DMS 273 treated with DMSO at 0.1 percent for 48 hours (cell line): ENCODE measurements at places on chromosomes 12 and 14.
A peak's percentile ranks its signal among the peaks of the same experiment; 100 is the strongest.

- no peak for DNase-seq
Measured at GRCh38 chr14:55133416-55133815, 4.4 kb downstream of the LGALS3 start.

DNA sequence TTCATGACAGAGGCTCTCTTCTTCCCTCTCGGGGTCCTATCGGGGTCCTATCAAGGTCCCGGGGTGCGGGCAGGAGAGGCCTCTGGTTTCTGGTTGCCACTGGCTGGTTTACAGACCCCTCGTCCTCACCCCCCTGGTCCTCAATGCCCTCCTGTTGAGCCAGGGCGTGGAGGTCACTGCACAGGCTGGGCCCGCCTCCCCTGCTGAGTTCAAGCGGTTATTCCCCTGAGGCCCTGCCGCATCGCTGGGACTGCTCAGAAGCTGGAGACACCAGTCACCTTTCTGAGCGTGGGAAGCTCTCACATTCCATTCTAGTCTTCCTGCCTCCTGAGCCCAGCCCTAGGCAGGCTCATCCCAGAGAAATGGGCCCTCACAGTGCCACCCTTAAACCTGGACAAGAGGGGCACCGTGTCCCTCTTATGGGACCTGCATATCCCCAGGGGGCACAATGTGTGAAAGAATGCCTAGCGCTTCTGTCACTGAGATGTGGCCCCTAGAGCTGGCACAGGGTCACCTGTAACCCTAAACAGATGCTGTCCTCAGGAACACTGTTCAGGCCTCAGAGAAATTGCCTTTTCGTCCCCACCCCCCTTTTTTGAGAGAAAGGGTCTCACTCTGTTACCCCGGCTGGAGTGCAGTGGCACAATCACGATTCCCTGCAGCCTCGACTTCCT is 177.7 kb upstream of the RGS6 start:
- DNase-seq, result no peak

DNA sequence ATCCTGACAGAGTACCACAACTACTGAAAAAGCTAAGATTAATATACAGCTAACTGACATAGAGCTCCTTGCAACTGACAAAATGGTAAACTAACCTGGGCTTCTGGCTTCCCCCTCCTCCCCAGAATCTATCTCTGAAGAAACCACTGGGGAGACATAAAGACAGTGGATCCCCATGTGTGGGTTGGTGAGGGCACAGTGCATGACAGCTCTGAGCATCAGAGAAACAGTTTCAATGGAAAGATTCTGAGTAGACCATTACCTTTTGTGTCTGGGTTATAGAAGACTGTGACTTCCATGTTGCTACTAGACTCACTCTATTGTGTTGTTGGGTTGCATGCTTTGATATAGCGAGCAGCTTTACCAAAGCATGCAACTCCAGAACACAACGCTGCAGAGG is 247.4 kb downstream of the EFCAB11 start:
- no peak for DNase-seq

DNA sequence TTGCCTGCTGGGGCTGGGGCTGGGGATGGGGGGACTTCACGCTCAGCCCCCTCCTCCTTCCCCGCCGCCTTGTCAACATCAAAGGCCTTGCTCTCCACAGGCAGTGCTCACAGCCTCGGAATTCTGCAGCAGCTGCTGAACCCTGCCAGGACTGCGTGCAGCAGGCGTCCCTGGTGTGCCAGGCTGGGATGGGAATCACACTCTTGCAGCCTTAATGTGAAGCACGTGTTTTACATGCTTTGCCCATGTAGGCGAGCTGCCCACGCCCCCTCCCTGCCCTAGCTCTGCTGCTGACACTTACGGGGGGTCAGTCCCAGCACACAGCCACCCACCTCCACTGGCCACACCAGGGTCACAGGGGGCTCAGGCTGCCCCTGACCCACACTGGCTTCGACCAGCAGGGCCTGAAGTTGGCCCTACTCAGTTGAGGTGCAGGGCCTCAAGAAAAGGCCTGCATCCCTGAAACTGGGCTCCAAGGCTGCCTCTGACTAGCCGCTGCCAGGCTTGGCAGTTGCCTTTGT is 276.2 kb upstream of the RTL1 start:
- no peak for DNase-seq

DNA sequence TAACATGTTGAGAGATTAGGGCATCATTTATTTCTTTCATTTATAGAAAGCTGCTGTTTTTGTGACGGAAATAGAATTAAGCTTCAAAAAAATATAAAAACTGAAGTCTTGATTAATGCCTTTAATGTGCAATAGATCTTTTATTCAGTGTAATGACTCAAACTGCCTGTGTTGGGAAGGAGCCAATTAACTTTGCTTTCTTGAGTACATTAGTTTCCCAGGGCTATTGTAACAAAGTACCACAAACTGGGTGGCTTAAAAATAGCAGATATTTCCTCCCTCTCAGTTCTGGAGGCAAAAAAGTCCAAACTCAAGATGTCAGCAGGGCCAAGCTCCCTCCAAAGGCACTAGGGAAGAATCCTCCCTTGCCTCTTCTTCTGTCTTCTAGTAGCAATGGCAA is 36.6 kb downstream of the EID3 start:
- DNase-seq, result no peak

DNA sequence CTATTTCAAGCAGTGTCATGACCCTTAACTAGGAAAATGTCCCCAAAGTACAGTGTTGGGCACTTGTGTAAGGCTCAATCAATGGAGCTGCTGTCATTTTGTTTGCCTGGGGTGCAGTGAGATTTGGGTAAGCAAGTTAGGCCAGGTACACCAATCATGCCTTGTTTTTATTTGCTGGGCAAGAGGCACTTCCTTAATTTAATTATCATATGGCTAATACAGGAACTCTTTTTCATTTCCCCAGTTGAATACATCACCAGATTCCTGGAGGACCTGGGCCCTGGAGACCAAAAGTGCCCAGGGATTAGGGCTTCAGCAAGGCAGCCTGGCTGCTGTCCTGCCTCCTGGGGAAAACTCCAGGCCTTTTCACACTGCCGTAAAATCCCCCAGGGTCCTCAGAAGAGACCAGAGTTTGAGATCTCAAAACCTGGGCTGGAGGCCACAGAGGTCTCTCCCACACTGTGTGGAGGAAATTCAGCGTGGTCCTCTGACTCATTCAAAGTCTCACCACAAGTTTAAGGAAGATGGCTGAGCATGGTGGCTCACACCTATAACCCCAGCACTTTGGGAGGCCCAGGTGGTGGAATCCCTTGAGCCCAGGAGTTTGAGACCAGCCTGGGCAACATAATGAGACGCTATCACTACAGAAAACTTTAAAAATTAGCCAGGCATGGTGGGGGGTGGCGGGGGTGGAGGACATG is 28.4 kb upstream of the FOXN3 start:
- no peak for DNase-seq

DNA sequence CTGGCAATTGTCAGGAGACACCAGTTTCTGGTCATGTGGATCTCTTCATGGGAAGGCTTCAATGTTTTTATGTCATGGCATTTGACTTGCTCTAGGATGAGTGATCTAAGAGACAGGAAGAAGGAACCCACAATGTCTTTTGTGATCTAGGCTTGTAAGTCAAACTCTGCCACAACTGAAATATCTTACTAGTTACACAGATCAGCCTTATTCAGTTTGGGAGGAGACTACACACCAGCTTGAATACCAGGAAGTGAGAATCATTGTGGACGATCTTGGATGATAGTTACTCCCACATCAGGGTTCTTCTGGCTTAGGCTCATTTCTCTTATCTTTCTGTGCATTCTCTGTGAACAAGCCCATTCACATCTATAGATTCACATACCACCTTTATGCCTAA is 236.2 kb upstream of the FBXO33 start:
- DNase-seq, result no peak

- DNase-seq, result no peak
Measured at GRCh38 chr14:86196471-86196870, 666.5 kb downstream of the FLRT2 start.

- DNase-seq, result no peak
Measured at GRCh38 chr12:79573820-79574219, 116.9 kb downstream of the PAWR start.

- no peak for DNase-seq
Measured at GRCh38 chr12:4133029-4133428, 140.5 kb upstream of the CCND2 start.

DNA sequence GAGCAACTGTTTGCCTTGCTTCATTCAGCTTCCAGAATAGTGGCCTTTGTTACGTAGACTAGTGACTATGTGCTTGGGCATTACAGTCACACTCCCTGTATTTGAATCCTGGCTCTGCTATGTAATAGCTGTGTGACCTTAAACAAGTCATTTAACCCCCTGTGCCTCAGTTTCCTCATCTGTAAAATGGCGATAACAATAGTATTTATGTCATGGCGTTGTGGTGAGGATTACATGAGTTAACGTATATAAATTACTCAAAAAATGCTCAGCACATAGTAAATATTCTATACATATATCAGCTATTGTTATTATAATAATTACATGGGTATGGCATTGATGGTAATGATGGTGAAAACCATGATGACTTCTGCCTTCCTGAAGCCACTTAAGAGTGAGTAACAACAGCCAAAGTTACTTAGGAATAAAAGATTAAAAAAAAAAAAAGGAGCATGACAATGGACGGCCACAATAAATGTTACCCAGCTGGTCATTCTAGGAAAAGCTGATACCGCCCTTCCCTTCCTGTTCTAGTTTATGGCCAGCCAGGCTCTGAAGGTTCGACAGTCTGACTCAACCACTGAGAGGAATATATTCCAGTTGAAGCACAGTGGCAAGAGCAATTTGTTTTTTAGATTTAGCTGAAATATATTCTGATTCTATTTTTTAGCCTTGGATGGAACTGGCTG is 9.9 kb upstream of the ADIPOR2 start:
- no peak for DNase-seq

DNA sequence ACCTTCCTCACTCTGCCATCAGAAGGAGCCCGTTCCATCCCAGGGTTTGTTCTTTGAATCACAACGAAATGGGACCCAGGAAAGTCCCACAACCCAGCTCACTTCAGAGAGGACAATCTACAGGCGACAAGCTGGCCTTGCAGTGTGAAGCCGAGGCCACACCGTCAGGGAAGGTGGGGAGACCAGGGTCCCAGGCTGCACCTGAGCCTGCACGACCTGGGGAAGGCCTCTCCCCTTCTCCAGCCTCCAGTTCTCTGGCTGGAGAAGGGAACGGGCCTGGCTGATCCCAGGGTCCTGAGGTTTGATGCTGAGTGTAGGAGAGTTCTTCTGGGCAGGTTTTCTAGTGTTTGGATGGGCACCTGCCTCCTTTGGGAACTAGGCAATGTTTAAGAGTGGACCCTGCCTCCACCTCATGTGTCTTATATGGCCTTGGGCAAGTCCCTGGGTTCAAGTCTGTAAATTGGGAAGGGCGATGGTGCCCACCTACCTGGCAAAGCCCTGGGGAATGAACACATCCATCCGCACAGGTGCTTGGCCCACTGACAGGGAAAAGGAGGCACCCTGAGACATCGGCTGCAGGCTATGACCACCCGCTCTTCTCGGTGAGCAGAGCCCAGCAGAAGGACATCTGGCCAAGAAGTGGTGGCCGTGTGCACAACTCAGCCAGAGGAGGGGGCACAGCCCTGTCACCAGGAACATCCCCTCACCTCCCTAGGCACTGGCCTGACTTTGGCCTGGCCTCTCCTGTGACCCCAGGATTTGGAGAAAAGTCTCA is 77.9 kb upstream of the BCL11B start:
- no peak for DNase-seq

DNA sequence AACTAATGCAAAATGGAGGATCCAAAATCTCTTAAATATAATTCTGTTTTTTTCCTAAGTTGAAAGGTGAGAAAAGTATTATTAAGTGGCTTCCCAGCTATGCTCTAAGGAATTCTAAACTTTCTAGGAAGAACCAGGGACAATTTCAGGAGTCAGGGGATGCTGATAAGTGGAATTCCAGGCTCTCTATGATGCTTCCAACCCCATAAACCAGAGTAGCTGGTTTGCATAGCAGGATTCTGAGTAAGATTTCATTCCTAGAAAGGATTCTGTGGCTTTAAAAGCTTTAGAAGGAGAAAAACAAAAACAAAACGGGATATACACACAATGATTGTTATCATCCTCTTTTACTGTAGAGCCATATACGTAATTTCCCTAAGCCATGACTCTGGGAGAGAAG is 93.9 kb downstream of the SLC16A7 start:
- DNase-seq, result no peak

- no peak for DNase-seq
Measured at GRCh38 chr12:119180380-119181040, 1.8 kb downstream of the HSPB8 start.

DNA sequence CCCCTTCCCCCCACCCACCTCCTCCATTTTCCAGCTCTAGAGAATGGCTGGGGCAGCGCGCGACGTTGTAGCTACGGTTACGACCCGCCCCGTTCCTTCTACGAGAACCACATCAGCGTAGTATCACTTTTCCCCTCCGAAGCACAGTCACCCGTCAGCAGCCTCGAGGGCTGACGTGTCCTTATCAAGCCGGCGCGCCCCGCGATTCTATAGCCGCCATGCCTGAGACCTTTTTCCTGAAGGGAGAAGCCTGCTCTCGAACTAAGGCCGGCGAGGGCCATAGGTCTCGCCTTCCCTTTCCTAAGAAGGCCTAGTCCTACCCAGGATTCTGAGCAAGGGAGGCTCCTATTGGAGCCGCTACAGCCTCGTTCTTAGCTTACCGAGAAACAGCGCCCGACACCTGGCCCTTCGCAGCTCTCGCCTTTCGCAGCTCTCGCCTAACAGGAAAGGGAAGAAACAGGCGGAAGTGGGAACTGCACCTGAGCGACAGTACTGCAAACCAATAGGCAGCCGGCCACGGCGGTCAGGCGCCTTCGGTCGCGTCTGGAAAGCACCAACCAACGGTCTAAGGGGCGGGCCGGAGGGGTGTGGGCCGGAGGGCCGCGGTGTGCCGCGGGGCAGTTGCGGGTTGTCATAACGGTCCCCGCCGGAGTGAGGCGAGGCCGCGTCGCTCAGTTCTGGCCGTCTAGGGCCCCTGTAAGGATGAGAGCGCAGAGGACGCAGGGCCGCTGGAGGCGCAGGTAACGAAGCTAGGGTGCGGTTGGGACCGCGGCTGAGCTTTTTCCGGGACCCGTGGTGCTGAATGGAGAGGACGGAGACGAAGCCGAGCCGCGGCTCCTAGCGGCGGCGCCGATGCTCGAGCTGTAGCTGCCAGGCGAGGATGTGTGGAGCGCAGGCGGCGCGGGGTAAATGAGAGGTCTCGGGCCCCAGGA is at the start of the genes MGAT2 and RPL36AL:
MGAT2 (plus strand) TSS at position 618 of the 932 bp plus-strand sequence. CDS start 470 bp downstream, outside the sequence.
RPL36AL (minus strand) TSS at position 445 of the 932 bp plus-strand sequence. CDS start 1,522 bp downstream, outside the sequence.
- DNase-seq, result peak; percentile 93

- peak; percentile 10 for DNase-seq
Measured at GRCh38 chr14:99427632-99428300, 52.9 kb downstream of the SETD3 start.

DNA sequence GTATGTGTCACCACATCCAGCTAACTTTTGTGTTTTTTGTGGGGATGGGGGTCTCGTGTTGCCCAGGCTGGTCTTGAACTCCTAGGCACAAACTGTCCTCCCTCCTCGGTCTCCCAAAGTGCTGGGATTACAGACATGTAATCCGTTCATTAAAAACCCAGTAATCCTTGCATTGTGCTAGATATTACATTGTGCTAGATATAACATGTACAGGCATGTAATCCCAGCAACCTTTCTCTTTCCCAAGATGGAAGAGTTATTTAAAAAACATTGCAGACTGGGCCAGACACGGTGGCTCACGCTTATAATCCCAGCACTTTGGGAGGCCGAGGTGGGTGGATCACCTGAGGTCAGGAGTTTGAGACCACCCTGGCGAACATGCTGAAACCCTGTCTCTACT is 19.7 kb downstream of the ELK3 start:
- DNase-seq, result no peak

GRCh38 chr12:12964255-12964654 is 12.3 kb upstream of the GPRC5D start:
- no peak for DNase-seq
